ENCODE measurements at places on chromosomes 1 and 21.

DNA sequence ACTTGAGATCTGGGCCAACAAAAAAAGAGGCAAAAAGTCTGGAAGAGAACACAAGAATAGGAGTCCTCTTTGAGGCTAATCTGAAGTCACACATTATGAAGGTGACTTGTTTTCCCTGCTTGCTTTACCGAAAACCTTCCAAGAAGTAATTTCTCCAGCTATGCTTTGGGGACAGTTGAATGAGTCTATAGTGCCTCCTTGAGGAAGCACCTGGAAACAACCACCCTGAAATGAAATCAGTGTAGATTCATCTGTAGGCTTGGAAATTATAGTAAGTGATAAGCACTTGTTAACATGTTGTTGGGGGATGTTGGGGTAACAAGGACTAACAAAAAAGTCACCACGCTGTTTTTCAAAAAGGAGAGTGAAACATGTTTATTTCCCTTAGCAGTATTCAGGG is 23.4 kb upstream of the RPTN start:
- DNase-seq = no peak

- DNase-seq = peak; percentile 52
These were observed 13.8 kb upstream of the SIM2 start for GRCh38 chr21:36684957-36685714.

- DNase-seq = no peak
These were observed 439.2 kb downstream of the PTBP2 start for GRCh38 chr1:97160818-97161217.

GRCh38 chr21:46153247-46154154 is 1.9 kb downstream of the FTCD start:
- peak; percentile 30 for DNase-seq

DNA sequence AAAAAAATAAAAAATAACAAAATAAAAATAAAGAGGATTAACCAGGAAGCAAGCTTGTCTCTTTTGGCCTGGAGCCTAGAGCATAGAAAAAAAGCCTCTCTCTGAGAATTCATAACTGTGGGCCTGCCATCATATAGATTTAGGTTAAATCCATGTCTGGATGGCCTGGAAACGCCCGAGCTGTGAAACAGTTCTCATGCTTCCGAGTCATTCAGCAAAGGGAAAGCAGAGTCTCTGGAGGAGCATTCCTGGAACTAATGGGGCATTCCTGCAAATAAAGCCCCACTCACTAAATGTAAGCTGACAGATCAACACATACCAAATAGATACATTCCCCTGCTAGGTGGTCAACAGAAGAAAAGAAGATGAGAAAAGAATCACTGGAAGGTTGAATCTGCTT is 75.8 kb upstream of the GNG4 start:
- DNase-seq = no peak

- no peak for DNase-seq
These were observed 20.4 kb upstream of the YTHDF2 start for GRCh38 chr1:28716336-28716735.

GRCh38 chr1:212621043-212621948 is 12.7 kb downstream of the ATF3 start:
- DNase-seq = no peak

DNA sequence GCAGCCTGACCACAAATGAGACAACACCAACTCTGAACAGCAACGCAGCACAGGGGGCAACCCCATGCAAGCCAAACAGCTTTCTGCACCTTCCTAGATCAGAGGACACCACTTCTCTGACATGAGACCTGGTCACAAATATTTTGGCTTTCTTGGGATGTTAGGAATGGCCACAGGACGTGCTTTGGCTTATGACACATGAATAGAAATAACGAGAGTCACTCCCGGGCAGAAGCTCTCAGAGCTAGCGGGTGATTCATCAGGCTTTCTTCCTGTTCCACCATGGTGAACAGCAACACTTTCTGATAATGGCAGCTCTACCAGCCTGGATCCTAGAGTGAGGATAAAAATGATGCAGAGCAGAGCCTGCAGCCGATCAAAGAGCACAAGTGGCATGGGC is 39.4 kb downstream of the PAFAH2 start:
- DNase-seq = no peak

- no peak for DNase-seq
These were observed 5.2 kb upstream of the EXTL1 start for GRCh38 chr1:26016258-26016952.

GRCh38 chr1:155931332-155932038 is 2.7 kb downstream of the KHDC4 start:
- DNase-seq = no peak

DNA sequence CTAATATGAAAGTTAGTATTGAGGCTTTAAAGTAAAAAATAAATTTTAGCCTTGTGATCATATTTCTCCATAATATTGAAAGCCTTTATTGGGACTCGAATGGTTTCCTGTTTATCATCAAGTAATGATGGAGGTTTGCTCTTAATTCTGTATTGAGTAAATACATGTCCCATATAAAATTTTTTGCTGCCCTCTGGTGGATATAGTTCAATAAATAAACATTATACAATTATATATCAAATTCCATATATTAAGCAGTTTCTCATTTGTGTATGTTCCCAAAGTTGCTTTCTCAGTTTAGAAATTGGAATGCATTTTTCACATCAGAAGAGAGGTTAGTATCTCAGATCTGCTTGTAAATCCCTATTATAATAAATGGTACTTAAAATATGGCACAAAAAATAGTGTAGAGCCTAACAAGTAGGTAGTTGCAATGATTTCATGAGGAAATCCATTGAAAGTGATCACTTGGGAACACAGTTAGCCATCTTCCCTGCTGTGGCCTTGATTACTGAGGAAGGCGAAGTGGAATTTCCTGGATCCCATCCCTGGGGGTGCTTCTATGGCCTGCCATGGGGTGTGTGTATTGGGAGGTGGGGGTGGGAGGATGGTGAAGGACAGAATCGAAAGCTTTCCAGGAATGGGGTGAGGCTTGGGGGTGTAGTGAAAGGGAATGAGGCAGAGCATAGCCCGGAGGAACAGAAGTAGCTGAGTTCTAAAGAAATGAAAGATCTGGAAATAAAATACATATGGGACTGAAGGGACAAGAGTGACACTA is 84.1 kb upstream of the C21orf91 start:
- peak; percentile 59 for DNase-seq

DNA sequence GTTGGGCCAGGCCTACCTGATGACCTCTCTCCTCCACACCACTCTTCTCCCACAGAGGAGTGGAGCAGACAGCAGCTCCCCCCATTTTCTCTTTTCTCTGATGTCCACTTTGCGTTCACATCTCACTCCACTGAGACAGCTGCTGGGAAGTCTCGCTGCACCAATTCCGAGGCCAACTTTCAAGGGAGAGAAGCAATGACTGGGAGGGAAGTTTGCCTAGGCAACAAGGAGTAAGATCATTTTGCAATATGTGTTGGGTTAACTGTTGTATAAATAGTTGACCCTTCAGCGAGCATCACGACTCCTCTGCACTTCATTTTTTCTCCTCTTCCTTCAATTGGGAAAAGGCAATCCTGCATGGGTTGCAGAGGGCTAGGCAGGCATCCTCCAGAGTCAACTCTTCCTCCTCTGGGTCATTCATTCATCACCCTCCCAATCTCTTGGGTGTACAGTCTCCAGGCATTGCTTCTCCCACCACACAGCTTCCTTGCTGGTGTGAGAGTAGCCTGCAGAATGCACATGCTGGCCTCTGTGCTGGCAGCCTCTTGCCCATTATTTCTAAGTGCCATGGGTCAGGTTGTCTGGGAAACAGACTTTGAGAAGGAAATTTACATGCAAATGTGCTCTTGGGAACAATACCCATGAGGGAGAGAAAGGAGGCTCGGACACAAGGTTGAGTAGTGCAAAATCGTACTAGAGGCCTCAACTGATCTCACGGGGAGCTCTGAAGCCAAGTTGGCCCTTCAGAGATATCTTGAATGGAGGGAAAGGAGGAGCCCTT is 75.8 kb upstream of the BCAR3 start:
- no peak for DNase-seq

DNA sequence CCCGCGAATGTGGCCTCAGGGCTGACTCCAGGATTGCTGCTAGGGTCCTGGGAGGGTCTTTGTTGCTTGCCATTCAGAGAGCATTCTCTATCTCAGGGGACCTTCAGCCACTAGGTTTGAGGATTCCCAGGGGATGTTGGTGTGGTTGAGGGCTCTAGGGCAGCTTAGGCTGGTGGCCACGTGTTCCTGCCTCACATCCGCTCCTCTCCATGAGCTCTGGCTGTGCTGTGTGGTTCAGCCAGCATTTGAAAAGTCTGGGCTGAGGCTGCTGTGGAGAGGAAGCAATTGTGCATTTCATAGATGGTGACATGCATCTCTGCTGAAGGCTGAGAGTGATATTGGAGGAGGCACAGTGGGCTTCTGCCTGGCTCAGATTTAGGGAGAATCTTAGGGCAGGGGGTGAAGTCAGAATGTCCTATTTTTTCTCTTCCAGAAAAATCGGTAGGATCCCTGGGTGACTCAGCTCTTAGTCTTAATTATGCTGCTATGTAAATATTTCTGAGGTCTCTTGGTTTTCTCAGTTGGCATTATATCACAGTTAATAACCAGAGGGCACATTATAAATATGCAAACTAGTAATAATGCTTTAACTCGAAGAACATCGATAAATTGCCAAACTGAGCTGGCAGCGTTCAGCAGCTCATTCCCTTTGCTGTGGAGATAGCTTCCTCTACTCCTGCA is 182.3 kb downstream of the CAMTA1 start:
- DNase-seq = no peak

DNA sequence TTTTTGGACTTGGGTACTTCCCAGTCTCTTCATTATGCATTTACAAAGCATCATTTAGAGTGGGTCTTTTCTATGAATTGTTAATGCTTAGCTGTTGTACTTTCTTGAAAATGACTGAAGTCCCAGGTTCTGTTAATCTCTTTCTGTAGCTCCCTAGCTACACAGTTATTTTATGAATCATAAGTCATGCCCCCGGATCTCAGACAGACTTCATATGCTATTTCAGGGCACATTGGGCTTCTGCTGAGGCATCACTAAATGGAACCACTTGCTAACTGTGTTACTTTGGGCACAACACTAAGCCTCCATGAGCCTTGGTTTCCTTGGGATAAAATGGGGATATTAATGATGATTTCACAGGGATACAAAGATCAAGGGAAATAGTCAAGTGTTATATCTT is 55.5 kb upstream of the RBM15 start:
- no peak for DNase-seq

GRCh38 chr1:245195398-245195797 is 40.6 kb downstream of the KIF26B start:
- no peak for DNase-seq

DNA sequence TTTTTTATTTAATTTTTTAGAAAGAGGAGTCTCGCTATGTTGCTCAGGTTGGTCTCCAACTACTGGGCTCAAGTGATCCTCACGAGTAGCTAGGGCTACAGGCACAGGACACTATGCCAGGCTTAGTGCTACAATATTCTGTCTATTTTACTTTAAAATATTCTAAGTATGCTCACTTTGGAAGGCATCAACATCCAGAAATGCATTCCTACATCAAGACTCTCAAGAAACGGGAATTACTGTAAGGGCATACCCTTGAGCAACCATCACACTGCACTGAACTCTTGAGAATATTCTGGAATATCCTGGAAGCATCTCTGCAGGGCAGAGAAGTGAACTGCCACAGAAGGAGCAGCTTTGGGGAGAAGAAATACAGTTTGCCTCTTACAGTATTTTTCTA is 565 bp upstream of the DMRTB1 start:
- no peak for DNase-seq

DNA sequence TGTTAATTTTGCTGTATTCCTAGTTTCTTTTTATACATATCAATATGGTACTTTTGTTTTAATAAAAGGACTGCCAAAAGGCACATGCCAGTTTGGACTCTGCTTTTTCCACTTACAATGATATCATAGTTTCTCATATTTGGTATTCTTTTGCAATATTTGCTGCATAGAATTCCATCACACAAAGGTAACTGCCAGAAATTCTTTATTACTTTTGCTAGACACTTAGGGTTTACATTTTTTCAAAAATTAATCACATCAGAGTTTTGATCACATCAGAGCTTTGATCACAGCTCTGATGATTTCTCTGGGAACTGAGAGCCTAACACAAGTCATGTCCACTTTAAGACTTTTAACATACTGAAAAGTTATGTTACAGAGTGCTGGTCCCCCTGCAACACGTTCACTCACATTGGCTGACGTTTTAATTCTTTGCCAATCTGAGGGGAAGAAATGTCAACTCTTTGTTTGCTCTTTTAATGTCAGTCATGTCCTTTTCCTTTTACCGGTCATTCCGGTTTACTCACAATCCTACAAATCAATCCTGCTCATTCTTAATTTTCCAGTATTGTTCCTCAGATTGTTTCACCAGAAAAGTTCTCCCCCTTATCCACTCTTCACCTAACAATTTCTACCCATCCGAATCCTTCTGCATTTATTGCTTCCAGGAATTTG is 1.1 kb upstream of the CD46 start:
- DNase-seq = no peak

- DNase-seq = no peak
These were observed 18.2 kb upstream of the ARF1 start for GRCh38 chr1:228064296-228064695.

GRCh38 chr1:79507770-79508169 is 501.2 kb upstream of the ADGRL4 start:
- DNase-seq = no peak

DNA sequence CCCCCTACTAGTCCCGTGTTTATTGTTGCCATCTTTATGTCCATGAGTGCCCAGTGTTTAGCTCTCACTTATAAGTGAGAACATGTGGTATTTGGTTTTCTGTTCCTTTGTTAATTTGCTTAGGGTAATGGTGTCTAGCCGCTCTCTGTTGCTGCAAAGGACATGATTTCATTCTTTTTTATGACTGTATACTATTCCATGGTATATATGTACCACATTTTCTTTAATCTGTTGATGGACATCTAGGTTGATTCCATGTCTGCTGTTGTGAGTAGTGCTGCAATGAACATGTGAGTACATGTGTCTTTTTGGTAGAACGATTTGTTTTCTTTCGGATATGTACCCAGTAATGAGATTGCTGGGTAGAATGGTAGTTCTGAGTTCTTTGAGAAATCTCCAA is 44.2 kb upstream of the METTL18 start:
- DNase-seq = no peak

GRCh38 chr1:18816808-18817207 is 42.7 kb downstream of the TAS1R2 start:
- no peak for DNase-seq

DNA sequence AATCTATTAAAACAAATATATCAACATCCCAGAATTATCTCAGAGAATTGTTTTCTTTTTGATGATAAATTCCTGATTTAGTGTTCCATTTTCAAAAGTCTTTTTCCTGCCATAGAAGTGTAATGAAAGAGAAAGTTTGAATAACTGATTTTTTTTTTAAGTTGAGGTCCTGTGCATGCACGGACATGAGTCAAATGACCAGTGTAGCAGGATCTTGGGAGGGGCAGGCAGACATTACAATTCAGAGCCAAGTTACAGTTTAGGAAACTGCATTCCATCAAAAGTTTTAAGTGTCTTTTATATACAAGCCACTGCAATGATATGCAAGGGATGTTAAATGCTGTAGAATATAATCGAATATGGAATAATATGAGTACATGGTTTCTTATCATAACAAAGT is 227.5 kb downstream of the HMCN1 start:
- DNase-seq = no peak

Data from NCI-H1092 treated with DMSO at 0.1 percent for 48 hours (cell line).